ENCODE measurements at places on chromosomes 6 and 20.

DNA sequence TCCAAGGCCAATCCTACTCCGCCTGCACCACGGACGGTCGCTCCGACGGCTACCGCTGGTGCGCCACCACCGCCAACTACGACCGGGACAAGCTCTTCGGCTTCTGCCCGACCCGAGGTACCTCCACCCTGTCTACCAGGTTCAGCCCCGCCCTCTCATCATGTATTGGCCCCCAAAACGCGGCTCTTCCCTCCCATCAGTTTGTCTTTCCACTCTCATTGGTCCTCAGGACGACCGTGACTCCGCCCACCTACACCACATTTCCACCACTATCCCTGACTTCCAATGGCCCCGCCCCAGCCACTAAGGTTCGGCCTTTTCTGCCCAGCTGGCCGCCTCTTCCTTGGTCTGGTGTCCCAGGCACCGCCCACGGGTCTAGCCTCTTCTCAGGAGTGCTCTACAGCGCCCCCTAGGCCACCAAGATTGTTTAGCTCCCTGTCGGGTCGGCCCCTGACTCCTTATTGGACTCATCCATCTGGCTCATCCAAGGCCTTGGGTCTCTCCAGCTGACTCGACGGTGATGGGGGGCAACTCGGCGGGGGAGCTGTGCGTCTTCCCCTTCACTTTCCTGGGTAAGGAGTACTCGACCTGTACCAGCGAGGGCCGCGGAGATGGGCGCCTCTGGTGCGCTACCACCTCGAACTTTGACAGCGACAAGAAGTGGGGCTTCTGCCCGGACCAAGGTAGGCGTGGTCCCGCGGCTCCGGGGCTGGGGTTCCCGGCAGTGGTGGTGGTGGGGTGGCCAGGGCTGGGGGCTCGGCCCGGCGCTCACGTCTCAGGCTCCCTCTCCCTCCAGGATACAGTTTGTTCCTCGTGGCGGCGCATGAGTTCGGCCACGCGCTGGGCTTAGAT lies 3.1 kb downstream of the MMP9 start:
- DNase-seq = no peak

DNA sequence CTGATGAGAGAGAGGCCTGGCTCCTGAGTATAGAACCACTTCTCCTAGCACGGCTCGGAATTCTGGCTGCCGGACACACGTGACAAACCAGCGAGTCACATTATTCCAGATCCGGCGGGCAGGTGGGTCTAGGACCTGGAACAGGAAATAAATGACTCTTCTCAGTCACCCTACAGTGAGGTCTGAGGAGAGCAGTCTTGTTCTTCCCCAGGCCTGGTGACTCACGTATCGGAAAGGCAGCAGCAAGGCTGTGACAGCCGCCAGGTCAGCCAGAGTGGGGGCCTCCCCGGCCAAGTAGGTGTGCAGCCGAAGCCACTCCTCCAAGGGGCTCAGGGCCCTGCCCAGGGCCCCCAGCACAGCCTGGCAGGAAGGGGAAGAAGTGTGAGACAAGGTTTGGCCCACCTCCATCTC lies 2.8 kb downstream of the VARS1 start:
- no peak for DNase-seq

- no peak for DNase-seq
Observed at GRCh38 chr20:54726687-54727300, 251.4 kb downstream of the DOK5 start.

- DNase-seq = peak; percentile 11
Observed at GRCh38 chr20:56843817-56844216, 214.7 kb downstream of the TFAP2C start.

DNA sequence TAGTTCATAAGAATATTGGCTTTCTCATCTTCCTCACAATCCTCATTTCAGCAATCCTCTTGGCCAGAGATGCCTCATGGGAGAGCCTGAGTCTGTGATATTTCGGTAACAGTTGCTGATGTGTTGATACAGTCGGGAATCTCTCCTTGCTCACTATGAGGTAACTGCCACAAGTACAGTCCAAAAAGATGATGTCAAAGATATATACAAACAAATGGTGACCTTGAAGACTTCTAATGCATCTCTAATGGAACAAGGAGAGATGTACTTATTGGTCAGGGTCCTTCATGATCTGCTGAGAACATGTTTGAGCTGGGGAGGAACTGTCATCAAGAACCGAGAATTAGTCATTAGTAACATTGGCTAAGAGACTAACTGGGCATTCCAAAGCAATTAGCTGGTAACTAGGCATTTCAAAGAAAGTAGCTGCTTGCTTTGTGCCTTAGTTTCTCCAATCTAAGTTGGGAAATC lies 56.1 kb downstream of the FILIP1 start:
- no peak for DNase-seq

DNA sequence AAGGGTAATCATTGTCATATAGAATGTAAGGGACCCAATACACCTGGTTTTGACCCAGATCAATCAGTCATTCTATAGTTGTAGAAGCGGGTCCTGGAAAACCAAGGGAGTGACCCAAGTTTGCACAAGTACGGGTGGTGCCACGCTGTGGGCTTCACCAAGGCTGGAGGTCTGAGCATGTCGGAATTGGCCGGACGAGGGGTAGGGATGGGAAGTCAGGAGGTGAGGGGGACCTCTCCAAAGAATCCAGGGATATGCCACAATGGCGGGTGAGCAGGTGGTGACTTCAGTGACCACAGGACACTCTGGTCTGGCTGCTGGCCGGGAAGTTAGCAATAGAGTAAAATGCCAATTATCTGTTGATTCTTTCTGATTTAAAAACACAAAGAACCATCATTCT lies 186.6 kb upstream of the FOXQ1 start:
- DNase-seq = no peak

- no peak for DNase-seq
Observed at GRCh38 chr6:35086282-35086632, 54.9 kb downstream of the TCP11 start.

- DNase-seq = no peak
Observed at GRCh38 chr6:145247692-145248419, 487.5 kb downstream of the EPM2A start.

- no peak for DNase-seq
Observed at GRCh38 chr20:20220134-20220533, 147.8 kb upstream of the INSM1 start.

Data from putamen (tissue), 1 donor.